Left renal pelvis (tissue), 4 donors: ENCODE measurements at places on chromosomes 6 and 20. TPM values are rescaled to one million over a fixed set of nuclear protein-coding genes. Genes with fewer than 3 reads are reported as not detected.

DNA sequence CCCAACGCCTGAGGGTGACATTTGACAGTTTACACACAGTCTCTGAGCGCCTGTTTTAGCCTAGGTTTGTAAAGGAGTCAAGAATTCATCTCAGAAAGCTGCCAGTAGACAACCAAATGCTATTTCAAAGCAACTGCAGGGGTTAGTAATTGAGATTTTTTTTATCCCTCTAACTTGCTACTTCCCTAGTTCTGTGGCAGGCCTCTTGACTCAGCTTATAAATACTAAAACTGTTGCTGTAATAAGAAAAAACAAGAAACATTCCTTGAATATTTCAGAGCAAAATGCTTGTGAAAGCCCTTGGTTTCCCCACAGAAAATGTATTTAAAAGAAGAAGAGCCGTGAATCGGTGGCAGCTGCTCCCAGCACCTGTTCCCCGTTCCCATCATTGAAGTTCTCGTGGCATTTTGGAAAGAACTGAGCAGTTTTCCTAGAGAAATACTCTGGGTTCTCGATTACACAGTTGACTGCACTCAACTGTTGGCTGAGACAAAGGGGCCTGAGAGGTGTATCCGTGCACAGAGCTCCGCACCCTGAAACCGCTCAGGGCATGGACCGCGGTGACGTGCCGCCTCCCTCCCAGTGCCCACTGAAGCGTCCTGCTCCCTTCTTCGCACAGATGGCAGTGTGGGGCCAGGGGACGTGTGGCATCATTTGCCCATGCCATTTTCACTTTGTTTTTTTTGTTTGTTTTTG, 20.9 kb downstream of the DLL1 start:
- DNase-seq, result no peak

DNA sequence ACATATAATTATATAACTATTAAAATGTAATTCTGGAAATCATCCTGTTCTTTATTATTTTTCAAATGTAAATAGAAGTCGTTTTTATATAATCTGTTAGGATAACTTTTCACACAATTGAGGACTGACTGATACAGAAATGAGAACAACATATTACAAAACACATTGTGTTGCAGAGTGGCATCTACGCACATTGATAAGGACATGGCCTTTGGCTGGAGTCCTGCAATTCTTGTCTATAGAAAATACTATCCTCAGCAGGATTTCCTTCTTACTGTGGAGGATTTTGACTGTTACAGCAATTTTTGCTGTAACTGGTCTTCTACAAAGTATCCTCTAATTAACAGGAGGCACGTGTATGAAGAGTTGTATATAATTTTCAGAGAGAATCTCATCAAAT, 19.8 kb downstream of the SH3BGRL2 start:
- DNase-seq, result no peak

DNA sequence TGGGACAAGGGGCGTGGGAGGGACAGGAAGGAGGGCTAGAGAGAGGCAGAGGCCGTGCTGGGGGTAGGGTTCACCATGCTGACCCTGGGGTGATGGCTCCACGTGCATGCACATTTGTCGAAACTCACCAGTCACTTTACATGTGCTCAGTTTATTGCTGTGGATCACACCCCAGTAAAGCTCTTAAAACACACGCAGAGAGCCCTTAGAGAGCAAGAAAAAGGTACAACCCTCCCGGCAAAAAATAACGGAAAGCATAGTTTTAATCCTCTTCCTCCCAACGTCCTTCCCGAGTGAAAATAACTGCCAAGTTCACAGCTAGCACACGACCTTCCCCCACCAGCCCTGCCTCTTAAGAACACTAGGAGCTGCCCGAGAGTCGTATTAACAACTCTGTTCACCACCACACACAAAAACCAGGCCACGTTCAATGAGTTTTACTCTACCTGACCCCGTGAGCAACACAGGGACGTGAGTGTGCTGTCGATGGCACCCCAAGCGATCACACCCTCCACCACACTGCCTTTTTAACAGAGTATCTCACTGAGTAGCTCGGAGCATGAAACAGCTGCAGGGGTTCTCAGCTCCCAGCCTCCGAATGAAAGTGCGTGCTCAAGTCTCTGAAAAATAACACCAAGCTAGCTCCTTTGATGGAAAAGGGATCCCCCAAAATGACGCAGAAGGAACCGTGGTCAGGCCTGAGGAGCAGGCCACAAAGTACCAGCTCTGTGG, 39.7 kb downstream of the TAF4 start:
- no peak for DNase-seq

GRCh38 chr6:139161169-139161568, 26.3 kb downstream of the HECA start:
- DNase-seq, result no peak

GRCh38 chr6:17278289-17279063, 2.7 kb upstream of the RBM24 start:
- no peak for DNase-seq

DNA sequence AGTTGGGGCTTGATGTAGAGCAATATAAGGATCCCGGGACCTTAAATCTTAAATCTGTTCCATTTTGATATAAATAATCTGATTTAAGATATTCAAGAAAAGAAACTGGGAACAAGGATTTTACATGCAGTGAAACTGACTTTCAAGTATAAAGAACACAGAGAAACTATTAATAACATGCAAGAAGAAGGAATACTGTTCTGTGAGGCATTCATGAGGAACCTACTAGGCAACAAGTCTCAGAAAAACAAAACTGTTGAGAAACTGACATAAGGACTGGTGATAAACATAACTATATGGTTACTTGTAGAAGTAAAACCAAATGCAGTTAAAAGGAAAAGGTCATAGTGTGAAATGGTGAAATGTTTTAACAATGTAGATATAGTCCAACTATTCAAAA, 15.8 kb downstream of the HDDC2 start:
- no peak for DNase-seq

GRCh38 chr6:15829156-15829555, 166.3 kb upstream of the DTNBP1 start:
- DNase-seq, result no peak

DNA sequence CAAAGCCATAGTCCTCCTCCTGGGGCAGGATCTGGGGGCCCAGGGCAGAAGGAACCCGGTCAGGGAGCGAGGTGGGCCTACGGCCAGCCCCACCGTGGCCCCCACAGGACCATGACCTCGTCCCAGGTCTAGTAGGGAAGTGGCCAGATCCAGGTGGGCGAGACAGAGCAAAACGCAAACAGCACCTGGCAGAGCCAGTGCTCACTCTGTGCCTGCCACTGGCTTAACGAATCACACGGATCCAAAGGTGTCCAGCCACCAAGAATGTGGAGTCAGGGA, 169.7 kb downstream of the PREX1 start:
- DNase-seq, result no peak

- DNase-seq, result no peak
These were observed 18.1 kb downstream of the SNX3 start for GRCh38 chr6:108242721-108243120.

GRCh38 chr20:45020236-45020886, 54.0 kb downstream of the STK4 start:
- no peak for DNase-seq

DNA sequence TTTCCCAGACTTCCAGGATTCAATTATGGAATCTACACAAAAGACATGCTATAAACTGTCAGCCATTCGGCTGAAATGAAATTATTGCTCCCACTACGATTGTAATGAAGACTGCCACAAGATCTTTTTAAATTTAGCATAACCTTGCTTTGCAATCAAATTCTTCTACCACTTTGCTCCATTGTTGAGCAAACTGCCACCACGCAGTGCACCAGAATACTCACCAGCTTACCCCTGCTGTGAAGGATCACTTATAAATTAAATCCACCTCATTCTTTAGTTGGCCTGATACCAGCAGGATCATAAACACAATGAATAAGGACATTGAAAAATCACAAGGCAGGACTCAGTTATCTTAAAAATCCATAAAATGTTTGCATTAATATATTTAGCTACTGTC, 151.8 kb upstream of the PRND start:
- no peak for DNase-seq

DNA sequence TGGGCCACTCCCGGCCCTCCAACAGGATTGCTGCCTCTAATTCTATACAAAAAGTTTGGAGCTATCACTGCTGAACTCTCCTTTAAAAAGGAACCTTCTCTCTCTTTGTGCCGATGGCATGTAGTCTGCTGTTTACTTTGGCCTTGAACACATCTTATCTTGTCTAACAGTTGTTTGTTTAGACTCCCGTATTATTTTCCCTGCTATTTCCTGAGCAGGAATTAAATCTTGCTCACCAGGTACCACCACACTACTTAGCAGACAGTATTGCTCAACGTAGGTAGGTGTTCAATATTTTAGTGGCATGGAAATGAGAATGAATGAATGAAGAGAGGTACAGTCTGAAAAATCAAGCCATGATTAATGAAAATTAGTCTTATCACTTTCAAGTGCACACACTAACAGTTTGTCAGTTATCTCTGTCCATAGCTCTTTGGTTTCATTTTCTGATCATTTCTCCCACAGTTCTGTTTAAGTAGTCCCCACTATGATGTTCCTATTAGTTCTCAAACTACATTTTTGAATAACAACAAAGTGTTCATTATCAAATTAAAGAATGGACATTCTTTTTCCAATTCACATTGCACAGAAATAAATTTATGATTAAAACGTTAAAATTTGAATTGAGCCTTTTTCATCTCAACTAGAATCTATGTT, 6.8 kb upstream of the HEY2 start:
- DNase-seq, result no peak

GRCh38 chr6:15107644-15108382, 138.1 kb upstream of the JARID2 start:
- no peak for DNase-seq

- no peak for DNase-seq
These were observed 30.2 kb downstream of the SLC2A10 start for GRCh38 chr20:46739431-46740213.

GRCh38 chr6:28648035-28648877, 122.6 kb downstream of the GPX5 start:
- DNase-seq, result peak; percentile 73

DNA sequence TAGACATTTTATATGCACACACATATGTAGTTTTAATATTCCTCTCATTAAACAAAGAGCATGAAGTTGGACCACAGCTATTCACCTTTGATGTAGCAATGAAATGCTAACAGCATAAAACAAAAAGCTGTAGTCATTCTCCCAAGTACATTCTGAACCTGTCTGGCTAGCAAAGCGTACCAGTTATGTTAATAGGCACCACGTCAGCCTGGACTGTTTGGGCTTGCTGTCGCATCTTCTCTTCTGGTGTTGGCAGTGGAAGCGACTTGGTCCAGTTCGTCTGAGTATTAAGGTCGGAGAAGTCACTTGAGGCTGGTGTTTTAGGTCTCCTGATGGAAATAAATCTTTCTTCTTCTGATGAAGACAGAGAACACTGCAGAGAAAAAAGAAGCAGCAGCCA, 42.8 kb downstream of the HEBP2 start:
- no peak for DNase-seq

DNA sequence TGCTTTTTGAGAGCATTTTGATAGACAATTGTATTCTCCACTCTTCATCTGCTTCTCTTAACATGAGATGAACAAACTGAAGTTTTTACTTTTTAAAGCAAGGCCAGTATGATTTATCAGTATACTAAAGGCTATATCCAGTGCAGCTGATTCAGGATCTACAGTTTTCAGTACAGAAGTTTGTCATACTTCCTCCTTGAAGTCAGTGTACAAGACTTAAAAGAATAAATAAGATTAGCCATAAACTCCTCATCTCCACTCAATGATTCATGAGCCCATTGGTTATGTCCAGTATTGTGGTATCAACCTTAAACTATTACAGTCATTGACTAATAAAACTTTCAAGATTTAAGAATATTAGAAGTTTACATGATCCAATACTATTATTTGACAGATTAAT, 374.8 kb upstream of the EPHA7 start:
- DNase-seq, result no peak

- no peak for DNase-seq
These were observed 70.9 kb downstream of the SYNE1 start for GRCh38 chr6:152566103-152566875.

GRCh38 chr20:50278684-50279531, 88.3 kb downstream of the CEBPB start:
- DNase-seq, result no peak

DNA sequence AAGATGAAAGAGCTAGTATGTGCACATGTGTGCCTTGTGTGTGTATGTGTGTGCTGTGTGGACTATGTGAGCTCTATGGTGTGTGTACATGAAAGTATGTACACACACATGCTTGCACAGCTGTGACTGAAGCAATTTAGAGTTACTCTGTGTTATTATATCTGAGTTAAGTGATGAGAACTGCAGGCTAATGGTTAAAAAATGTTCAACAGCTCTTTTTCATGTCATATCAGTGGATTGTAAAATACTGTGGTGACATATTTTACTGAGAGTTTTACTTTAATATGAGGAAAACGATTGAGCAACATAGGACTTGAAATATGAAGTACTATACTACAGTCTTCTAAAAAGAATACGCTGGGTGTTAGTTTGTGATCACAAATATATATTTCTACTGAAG, 195.7 kb upstream of the KCNK16 start:
- no peak for DNase-seq

DNA sequence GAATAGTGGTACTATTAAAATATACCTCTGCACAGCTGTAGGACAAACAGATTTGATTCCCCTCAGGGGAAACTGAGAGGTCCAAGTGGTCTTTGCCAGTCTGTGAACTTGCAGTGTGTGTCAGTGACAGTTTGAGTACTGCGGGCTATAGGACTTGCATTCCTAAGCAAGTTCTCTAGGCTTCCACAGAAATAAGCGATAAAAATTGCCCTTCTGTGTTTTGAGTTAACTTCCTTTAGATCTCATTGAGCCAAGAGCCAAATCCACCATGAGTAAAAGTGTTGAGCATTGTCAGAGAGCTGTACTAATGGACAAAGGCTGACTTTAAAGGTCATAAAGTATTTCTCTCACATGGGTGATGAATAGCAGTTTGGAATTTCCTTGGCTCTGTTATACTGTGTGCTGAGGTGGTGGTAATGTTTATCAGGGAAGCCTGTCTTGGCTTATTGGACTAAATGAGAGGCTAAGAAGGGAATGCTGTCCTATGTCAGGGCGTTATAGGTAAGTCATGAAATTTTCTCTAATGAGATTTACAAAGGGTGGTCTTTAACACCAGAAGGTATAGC, 122.6 kb upstream of the MAP3K7 start:
- DNase-seq, result no peak

TASP1 gene
- 14.7 TPM for polyA plus RNA-seq

DPPA5 gene
- not detected for polyA plus RNA-seq

NKAPL gene
- 0.91 TPM for polyA plus RNA-seq

KCNG1 gene
- polyA plus RNA-seq, result 4.1 TPM

TXLNB gene
- 9.9 TPM for polyA plus RNA-seq

ZBTB46 gene
- 16.4 TPM for polyA plus RNA-seq

KHDC1L gene
- not detected for polyA plus RNA-seq

EPPIN gene
- polyA plus RNA-seq, result 0.50 TPM
